ENCODE measurements at places on chromosomes 2 and 18.

GRCh38 chr2:43052204-43052943 lies 174.0 kb downstream of the ZFP36L2 start:
- no peak for DNase-seq

DNA sequence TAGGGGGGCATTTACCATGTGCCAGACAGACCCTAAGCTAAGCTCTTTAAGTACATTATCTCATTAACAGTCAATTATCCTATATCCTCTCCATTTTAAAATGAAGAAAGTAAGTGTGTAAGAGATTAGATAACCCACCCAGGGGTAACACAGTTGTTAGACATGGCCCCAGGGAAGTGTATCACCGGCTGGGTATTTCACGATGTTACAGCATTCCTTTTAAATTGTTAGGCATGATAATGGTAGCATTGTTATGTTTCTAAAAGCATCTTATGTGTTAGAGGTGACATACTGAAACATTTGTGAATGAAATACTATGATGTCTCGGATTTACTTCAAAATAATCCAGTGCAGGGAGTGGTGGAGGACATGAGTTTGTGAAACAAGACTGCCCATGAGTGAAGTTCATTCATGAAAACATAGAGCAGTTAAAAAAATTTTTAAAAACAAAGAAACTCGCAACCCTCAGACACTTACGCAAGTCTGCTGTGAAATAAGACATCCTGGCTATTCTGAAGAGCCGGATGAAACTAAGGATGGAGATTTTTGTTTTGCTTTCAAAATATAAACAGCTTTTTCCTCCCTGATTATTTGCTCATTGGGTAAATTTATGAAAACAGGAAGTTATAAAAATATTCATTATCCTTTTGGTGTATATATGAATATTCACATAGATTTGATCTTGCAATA lies 54.9 kb downstream of the IL1RL2 start:
- DNase-seq, result no peak

- no peak for DNase-seq
Measured at GRCh38 chr2:226063704-226064440, 664.4 kb downstream of the NYAP2 start.

DNA sequence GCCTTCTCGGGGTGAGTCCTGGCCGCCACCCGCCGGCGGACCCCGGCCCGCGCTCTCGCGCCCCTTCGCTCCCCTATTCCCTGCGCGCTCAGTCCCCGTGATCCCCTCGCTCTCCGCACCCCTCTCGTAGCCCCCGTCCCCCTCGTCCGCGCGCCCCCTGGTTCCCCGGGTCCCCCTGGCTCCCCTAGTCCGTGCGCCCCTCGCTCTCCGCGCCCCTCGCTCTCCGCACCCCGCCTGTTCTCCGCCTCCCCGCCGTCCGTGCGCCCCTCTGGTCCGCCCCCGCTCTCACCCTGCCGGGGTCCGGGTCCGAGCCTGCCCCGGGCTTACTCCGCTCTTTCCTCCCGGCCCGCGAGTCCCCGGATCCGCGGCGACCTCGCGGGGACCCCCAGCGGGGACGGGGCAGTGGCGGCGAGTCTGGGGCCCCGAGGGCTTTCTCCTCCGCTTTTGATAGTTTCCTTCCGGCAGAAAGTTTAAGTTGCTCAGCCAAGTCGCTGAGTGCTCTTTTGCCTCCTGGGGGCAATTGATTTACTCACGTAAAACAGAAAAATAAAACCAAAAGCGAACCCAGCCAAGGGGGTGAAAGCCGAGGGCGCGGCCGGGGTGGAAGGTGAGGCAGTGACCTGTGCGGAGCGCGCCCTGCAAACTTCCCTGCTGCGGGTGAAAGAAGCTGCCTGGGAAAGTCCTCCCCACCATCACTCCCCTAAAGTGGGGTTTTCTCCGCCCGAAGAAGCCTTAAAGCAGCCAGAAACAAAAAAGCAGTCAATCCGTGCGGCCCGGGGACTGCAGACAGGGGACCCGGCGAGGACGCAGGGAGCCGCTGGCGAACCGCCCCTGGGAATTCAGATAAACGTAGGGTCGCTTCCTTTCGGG lies 568 bp downstream of the RAB31 start:
- DNase-seq, result no peak

- DNase-seq, result peak; percentile 71
Measured at GRCh38 chr2:128217671-128218070, 101.0 kb downstream of the HS6ST1 start.

DNA sequence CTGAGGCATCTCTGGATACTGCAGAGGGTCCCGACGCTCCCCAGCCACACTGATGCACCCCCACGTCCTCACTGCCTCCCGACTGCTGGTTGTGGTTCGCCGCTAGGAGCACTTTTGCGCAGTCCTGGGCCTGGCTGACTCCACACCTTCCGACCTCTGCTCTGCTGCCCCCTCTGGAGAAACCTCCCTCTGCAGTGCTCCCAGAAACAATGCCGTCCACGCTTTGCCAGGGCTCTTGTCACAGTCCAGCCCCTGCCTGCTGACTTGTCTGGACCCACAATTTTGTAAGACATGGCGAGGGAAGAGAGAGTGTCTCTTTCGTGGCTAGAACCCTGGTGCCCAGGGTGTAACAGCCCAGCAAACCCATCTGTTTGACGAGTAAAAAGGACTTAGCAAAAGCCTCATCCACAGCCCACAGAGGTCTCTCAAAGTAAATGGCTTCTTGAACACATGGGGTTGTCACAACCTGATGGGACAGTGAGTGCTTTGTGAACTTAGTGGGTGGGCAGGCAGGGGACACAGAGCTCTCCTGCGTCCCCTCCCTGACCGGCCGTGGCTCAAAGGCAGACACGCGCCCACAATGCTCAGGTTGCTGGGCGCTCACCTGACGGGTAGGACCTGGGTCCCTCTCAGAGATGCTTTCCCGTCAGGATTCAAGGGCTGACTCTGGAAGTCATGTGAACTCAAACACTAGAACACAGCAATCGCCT lies 4.0 kb downstream of the COPS9 start:
- DNase-seq, result no peak

DNA sequence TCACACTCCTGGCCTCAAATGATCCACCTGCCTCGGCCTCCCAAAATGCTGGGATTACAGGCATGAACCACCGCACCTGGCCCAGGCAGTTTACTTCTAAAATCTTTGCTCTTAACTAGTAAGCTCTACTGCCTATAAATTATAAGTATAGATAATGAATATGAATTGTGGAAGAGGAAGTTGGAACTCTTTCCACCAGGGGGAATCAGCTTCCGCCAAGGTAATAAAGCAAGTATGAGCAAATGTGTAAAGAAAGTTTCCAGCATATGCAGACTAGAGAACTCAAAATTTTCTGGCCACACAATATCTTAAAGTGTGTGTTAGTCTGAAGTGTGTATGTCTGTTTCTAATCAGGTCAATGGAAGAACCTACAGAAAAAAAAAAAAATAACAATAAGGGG lies 68.1 kb downstream of the RMDN2 start:
- peak; percentile 5 for DNase-seq

DNA sequence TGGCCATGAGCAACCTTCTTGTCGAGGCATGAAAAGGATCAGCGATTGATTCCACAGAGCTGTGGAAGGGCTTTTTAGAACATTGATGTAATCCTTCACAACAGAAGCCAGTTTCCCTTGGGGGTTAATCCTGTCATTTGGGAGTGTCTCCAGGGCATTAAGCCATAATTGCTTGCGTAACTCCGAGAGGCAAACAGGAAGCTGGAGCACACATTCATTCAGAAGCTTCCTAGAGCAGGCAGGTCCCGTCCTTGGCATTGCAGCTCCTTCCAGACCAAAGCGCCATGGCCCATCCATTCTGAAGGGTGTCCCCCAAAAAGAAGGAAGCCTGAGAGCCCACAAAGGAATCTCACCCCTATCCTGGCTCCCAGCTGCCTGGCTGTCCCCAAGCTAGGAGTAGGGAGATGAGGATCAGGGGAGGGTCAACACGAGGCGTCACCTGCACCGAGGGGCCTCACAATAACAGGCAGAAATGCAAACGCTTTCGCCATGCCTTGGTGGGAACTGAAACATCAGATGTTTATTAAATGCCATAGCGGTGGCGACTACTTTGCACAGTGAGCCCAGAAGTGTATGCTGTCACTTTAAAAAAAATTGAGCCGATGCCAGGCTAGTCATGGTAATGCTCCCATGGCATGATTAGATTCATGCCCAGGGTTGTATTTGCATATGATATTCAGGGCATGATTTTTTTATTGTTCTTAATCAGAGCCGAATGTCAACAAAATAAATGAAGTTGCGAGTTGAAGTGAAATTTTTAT lies 339.4 kb downstream of the BCL11A start:
- DNase-seq, result no peak

GRCh38 chr18:48330016-48330991 lies 78.9 kb downstream of the ZBTB7C start:
- no peak for DNase-seq

DNA sequence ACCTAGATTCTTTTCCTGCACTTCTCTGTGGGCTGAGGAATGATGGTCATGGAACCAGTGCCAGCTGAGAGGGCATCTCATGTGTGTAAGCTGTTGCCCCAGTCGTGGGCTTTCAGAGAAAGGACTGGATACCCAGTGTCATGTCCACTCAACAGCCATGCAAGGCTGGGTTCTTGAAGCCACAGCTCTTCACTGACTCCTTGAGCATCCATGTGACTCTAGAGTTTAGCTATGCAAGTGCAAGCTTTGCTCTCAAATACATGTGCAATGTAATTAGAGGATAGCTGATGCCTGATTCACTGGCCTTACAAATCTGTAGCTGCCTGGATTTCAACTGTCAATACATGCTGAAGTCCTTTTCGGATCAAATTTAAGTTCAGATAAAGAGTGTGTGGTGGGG lies 46.8 kb upstream of the EML6 start:
- no peak for DNase-seq

DNA sequence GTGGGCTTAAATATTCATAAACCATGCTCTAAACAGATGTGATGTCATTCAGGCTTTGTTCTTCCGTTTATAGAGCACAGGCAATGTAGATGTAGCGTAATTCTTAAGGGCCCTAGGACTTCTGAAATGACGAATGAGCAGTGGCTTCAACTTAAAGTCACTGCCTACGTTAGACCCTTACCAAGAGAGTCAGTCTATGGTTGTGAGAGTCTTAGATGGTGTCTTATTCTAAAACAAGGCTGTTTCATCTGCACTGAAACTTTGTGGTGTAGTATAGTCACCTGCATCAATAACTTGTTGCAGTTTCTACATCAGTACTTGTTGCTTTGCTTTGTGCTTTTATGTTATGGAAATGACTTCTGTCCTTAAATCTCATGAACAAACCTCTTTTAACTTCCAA lies 56.0 kb downstream of the PIK3C3 start:
- no peak for DNase-seq

DNA sequence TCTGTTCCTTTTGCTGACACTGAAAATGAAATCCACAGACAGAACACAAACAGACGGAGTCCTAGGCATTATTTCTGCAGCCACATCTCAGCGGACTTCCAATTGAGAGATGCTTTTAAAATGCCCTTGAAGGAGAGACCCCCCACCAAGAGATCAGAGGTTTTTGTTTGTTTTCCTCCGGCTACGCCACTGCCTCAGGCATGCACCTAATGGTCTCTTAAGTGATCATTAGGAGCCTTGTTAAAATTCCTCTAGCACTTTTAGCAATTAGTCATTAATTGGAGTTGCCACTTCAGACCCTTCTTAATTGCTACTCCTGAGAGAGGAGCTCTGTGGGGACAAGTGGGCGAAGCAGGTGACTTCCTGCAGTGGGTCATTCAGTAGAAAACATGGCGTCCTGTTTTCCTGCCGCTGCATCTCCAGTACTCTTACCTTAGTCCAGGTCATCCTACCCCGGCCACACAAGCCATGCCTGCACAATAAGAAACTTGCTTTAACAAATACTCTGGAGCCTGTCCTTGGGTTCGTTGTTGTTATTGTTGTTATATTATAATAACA lies 257.7 kb upstream of the CHAC2 start:
- DNase-seq, result no peak

DNA sequence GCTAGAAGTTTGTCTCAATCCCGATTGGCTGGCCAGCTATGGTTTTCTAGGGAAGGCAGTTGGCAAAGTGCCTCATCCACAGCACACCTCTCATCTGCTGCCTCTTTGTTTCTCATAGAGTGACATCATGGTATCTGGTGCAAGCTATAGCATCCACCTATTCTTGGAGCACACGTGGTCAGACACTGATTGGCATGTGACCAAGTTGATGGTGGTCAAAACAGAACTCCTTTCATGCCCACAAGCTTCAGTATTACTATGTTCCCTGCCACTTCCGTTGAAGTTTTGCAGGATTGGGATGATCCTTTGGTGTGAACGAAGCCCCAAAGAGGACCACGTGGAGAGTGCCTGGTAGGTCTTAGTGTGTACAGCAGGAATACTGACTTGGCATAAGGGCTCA lies 28.8 kb downstream of the TTC32 start:
- no peak for DNase-seq

DNA sequence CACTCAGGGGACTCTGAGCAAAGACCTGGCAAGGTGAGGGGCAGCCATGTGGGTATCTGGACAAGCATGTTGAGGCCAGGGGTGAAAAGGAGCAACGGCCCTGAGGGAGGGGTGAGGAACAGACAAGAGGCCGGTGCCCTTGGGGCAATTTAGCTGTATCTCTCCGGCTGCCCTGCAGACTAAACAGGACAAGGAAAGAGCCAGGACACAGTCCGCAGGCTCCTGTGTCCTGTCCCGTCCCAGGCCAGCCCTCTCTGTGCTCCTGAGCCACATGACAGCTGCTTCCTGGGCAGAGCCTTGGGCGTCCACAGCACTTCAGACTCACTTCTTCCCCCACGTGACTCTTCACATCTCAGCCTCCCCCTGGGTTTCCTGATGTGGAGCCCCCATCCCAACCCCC lies 206.1 kb downstream of the KLHL29 start:
- no peak for DNase-seq

GRCh38 chr18:48950536-48951447 lies at the start of gene SMAD7:
TSS of gene SMAD7 (minus strand) at chr18:48950965. CDS start at chr18:48950424, 541 bp downstream.
- peak; percentile 31 for DNase-seq

DNA sequence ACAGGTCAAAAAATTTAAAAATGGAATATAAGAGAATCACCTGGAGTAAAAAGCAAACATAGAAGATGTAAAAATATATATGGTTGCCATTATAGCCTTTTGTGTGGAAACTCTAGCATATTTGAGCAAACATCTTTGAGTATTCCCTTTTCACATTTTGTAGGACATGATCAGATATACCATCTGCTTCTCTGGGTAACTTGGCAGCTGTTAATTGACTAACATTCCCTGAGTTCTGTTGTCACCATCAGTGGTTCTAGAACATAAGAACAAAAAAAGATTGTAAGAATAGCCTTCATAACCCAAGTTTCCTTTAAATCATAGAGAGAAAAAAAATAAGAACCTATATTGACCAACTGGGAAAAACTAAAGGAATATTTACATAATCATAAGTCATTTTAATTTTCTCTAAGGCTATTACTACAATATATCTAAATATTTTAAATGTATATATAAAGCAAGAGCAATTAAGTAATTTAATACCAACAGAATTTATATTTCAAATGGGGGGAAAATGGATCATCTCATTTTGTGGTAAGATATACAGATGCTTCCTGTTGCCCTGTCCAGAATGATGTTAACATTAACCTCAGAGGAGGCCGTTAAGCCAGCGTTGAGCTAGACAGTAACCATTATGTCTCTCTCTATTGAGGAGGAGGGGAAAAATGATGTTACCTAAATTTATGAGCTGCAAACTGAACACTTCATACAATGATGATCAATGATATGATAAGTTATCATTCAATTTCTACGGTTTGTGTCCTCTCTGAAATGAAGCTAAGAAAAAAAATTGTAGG lies 9.8 kb upstream of the INO80D start:
- peak; percentile 95 for DNase-seq

- no peak for DNase-seq
Measured at GRCh38 chr2:165193178-165193777, 10.6 kb downstream of the SCN3A start.

Data from common myeloid progenitor, CD34-positive (primary cell).